Calu3 (cell line): ENCODE measurements at places on chromosomes 1 and 21.

- DNase-seq = no peak
Observed at GRCh38 chr1:227880342-227880924, 65.0 kb downstream of the PRSS38 start.

DNA sequence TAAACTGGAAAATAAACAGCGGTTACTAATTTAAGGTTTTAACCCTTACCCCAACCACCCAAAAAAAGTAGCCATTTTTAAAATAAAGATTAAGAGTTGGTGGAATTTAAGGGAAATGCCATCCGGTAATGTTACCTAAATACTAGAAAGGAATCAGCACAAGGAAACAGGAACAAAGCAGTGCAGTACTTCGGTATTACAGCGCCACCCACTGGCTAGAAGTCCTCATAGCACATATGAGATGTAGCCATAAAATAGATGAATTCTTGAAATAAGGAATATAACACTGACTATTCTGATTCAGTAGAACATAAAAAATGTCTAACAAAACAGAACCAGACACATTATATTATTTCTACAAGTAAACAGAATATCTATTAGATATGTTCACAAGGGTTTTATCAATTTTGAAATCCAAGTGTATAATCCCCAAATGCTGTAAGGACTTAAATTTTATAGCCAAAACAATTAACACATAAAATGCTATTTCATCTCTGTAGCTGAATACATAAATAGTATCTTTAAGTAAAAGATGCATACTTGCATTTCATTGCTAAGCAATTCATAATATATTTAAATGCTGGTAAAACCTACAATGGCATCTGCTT is 58.8 kb downstream of the FRRS1 start:
- peak; percentile 60 for DNase-seq

GRCh38 chr1:168774241-168774640 is 45.2 kb upstream of the DPT start:
- no peak for DNase-seq

DNA sequence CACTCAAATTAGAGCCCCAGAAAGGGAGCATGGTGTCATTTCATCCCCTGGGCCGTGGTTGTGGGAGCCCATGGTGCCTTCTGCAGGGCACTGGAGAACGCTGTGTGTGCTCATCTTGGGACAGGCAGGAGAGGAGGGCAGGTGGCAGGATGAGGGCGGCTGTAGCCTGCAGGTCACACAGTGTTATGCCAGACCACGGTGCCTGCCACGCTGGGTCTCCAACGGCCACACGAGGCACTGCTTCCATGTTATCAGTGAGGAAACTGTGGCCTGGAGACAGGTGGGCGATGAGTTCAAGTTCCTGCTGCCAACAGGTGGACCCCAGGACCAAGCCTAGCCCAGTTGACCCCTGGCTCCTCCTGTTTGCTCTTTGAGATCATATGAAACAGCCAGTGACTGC is 21.0 kb downstream of the ABCG1 start:
- DNase-seq = no peak

- no peak for DNase-seq
Observed at GRCh38 chr21:27645285-27645684, 678.4 kb upstream of the ADAMTS5 start.

DNA sequence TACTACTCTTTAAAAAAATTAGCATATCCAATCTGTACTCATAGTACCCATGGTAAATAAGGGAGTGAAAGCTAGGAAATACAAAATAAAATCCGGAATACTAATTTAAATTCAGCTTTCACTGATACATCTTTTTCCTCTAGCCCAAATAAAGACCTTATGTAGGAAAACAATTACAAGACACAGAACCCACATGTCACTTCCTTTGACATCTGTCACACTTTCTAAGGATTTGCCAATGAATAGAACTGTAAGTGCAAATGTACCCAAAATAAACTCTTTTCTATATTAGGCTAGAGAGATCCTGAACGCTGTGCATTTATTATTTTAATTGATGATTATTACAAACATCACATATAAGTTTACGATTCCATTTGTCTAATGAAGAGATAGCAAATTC is 393.0 kb downstream of the LRRIQ3 start:
- no peak for DNase-seq

DNA sequence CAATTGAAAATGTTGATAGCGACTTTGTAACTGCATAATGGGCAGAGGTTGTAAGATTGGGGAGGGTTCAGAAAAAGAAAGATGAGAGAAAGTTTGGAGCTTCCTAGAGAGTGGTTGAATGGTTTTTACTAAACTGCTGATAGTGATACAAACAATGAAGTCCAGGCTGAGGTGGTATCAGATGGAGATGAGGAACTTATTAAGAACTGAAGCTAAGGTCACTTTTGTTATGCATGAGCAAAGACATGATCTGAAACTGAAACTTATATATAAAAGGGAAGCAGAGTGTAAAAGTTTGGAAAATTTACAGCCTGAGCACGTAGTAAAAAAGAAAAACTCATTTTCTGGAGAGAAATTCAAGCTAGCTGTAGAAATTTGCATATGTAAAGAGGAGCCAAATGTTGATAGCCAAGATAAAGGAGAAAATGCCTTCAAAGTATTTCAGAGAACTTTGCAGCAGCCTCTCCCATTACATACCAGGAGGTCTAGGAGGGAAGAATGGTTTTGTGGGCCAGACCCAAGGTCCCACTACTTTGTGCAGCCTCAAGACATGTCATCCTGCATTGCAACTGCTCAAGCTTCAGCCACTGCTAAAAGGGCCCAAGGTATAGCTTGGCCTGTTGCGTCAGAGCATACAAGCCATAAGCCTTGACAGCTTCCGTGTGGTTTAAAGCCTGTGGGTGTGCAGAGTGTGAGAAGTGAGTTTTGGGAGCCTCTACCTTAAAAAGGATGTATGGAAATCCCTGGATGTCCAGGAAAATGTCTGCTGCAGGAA is 843.9 kb downstream of the AMY1C start:
- no peak for DNase-seq

DNA sequence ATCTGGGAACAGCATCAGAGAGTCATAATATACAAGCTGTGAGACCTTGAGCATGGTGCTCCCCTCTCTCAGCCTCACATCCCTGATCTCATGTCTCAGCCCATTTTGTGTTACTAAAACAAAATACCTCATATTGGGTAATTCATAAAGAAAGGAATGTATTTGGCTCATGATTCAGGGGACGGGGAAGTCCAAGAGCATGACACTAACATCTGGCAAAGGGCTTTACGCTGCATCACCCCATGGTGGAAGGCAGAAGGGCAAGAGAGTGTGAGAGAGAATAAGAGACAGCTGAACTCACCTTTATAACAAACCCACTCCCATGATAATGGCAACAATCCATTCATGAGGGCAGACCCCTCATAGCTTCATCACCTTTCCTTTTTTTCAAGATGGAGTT is 36.5 kb downstream of the RNASEL start:
- no peak for DNase-seq

DNA sequence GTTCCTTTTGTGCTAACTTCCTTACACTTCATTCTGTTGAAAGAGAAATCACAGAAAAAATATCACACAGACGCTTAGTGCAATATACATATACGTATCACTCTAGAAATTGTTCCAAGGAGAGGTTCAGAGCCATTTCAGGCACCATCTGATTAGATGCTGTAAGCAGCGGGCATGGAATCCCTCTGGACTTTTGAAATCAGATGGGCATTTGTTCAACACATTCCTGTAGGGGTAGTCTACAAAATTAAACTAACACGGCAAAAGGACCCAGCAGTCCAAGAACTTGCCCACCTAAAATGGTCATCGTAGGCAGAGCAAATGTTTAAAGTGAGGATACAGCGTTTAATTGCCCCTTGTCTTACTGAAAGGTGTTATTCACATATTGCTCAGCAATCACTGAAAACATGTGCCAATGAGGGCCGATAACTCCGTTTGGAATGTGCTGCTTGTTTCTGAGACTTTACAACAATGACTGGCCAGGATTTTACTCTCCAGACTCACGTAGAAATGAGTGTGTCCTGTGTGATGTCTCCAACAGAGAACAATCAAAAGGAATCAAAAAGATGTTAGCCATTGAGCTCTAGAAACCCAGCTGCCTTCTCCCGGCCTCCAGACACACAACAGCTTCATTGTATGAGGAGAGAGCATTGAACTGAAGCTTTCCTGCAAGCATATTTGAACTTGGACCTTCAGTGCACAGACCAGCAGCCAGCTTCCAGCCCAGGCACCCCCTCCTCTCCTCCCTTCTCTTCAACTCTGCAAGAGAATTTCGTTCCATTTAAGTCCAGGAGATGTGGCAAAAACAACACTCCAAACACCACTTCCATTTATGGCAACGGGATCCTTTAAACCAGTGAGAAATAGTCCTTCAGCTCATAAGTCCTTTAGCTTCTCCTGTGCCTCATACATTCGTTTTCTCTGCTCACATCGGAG is 32.1 kb upstream of the ADORA3 start:
- no peak for DNase-seq

DNA sequence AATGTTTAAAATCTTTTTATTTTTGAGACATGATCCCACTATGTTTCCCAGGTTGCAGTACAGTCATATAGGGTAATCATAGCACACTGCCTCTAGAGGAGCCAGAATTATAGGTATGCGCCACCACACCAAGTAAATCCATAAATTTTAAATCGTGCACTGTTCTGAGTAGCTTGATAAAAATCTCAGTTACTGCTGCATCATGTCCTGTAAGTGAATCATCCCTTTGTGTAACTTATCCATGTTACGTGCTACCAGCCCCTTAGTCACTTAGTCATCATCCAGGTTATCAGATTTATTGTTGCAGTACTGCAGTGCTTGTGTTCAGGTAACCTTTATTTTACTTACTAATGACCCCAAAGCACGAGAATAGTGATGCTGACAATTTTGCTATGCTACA is 1770.9 kb downstream of the BRINP3 start:
- DNase-seq = peak; percentile 44
